ENCODE measurements at places on chromosomes 12 and 14.

- peak; percentile 72 for DNase-seq
Observed at GRCh38 chr14:76955575-76956315, 72.8 kb downstream of the IRF2BPL start.

- DNase-seq, result no peak
Observed at GRCh38 chr12:94718114-94718513, 67.8 kb upstream of the TMCC3 start.

- DNase-seq, result no peak
Observed at GRCh38 chr12:20183563-20183962, 184.8 kb upstream of the PDE3A start.

DNA sequence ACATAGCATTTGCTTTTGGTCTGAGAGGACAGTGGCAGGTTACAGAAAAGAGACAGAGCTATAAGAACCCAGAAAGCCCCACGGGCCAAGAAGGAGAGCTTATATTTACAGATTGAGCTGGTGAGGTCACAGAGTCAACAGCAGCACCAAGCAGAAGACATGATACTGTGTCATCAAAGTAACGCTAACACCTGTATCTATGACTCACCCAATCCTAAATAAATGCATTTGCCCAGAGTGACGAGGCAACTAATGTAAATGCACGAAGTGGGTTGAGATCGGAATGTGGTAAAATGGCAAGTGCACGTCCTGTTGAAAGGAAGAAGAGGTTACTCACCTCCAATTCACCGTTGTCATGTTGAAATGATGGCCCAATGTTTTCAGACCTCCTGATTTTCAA is 6.7 kb upstream of the CD163L1 start:
- DNase-seq, result no peak

GRCh38 chr12:105468464-105468863 is 138.0 kb downstream of the C12orf75 start:
- no peak for DNase-seq

DNA sequence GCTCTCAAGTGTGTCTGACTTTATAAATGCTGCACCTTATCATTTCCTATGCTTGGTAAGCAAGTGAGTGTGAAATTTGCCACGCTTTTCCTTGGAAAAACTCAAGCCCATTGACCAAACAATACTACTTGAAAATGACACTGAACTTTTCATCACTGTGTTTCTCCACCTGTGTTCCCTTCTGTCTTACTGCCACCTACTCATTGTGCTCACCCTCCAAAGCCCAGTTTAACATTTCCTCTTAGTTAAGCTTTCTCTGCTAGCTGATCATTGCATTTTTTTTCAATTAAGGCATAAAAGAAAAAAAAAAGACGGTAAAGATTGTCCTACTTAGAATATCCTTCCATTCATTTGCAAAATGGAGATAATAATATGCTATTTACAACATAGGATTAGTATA is 445.7 kb downstream of the DPF3 start:
- DNase-seq, result no peak

DNA sequence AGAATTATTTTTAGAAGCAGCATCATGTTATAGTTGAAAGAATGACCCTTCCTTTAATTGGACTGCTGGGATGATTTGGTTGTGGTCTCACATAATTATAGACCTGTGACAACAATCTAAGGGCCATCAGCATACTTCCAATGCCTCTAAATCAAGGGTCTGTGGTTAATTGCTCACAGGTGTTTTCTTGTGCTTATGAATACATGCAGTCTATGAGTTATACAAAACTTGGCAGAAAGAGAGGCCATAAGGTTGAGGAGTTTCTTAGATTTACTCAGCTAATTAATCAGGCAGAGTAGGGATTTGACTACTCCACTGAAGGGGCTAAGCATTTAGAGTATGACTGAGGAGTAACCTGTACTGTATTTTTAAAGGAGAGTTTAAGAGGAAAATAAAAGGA is 37.0 kb upstream of the FRMD6 start:
- no peak for DNase-seq

DNA sequence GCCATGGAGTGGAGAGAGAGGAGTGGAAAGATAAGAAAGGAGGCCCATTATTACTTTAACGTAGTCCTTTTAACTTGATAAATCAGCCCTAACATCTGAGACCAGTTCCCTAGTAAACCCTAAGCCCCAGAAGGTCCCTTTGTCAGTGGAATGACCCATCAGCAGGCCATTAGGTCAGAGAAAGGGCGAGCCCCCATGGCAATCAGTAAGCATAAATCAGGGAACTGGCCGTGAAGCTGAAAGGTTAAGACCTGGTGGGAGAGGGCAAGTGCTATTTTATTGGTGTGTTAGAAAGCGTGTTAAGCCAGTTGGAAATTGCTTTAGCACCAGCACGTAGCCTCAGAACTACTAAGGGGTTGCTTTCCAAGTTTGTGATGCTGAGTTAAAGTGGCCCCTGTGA is 708.0 kb downstream of the BCL11B start:
- no peak for DNase-seq

DNA sequence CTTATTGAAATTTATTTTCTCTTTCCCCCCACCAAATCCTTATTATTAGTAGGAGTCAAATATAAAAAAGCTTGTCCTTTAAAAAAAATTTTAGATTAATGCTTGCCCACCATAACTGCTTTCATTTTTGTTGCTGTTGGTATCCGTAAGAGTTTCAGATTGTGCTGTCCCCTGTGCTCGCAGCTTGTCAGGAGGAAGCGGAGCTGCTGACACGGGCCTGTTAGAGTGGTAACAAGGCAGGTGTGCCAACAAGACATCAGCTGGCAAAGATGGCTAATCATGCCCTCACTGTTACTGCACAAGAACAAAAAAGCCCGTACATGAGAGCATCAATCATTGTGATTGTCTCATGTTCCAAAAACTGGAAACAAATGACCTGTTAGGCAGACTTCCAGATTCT is 148.4 kb downstream of the ALG10B start:
- no peak for DNase-seq

DNA sequence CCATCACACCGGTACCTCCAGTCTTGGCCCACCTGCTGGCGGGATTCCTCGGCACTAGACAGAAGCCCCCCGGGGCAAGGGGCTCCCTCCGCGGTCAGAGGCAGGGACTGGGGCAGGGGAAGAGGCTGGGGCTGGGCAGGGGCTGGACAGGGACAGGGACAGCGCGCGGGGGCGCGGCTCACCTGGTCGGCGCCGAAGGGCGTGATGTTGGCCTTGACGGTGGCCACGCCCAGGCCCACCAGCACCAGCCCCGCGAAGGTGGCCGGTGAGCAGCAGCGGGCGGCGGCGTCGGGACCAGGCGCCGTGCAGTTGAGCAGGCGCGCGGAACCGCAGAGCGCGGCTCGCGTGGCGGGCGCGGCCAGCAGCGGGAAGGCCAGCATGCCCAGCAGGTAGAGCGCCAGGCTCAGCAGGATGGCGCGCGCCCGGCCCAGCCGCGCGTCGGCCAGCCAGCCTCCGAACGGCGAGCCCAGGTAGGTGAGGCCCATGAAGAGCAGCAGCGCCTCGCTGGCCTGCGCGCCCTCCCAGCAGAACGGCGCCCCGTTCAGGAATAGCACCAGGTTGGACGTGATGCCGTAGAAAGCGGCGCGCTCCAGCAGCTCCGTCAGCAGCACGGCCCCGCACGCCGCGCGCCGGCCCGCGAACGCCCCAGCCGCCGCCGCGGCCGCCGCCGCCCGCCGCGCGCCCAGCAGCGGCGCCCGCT is 392 bp downstream of the SLC15A4 start:
- peak; percentile 86 for DNase-seq

DNA sequence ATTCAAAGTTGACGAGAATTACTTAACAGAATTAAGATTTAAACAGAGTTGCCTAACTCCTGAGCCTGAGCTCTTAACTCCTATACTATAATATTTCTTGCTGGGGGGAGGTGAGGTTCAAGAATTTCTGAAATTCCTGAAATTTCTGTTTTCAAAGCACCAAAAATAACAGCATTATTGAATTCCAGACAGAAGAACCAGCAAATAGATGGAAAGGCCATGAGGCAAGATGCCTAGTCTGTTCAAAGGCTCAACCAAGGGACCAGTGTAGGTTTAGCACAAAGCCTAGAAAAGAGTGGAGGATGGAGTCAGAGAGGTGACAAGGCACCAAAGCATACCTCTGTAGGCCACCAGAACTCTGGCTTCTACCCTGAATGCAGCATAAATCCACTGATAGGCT is 76.4 kb downstream of the PPP1R12A start:
- DNase-seq, result no peak
